ENCODE measurements at places on chromosomes 6 and 20. TPM values are rescaled to one million over a fixed set of nuclear protein-coding genes. Genes with fewer than 3 reads are reported as not detected.

The BEND6 gene
- total RNA-seq: 1.2 TPM

The CRISP1 gene
- not detected for total RNA-seq

The NRM gene
- total RNA-seq: 28.4 TPM

The HSPA1L gene
- 1.4 TPM for total RNA-seq

The PSMB8 gene
- 16.6 TPM for total RNA-seq

The MAVS gene
- total RNA-seq: 29.1 TPM

The PPP1R10 gene
- total RNA-seq: 49.0 TPM

The OXT gene
- not detected for total RNA-seq

The EDEM2 gene
- total RNA-seq: 59.0 TPM

The TMEM14C gene
- total RNA-seq: 118 TPM

The STX11 gene
- total RNA-seq: 2.4 TPM

The OR2J3 gene
- total RNA-seq: not detected

The RFX6 gene
- total RNA-seq: not detected

The MAPK13 gene
- total RNA-seq: 0.48 TPM

The NEURL2 gene
- 0.97 TPM for total RNA-seq

The SSTR4 gene
- 0.43 TPM for total RNA-seq

The KCNK16 gene
- total RNA-seq: not detected

The VSX1 gene
- total RNA-seq: 1.3 TPM

The FILIP1 gene
- 0.40 TPM for total RNA-seq

The SLC17A4 gene
- not detected for total RNA-seq

The NNAT gene
- not detected for total RNA-seq

The EYS gene
- 0.06 TPM for total RNA-seq

The DLGAP4 gene
- 58.8 TPM for total RNA-seq

The TCP11 gene
- not detected for total RNA-seq

All from A549 treated with dexamethasone at 1 μM for 4 hours (cell line).